CD4-positive, alpha-beta memory T cell (primary cell): ENCODE measurements at places on chromosomes 6 and 20.

- DNase-seq, result peak; percentile 55
These were observed 55.6 kb upstream of the CARMIL1 start for GRCh38 chr6:25223490-25223991.

DNA sequence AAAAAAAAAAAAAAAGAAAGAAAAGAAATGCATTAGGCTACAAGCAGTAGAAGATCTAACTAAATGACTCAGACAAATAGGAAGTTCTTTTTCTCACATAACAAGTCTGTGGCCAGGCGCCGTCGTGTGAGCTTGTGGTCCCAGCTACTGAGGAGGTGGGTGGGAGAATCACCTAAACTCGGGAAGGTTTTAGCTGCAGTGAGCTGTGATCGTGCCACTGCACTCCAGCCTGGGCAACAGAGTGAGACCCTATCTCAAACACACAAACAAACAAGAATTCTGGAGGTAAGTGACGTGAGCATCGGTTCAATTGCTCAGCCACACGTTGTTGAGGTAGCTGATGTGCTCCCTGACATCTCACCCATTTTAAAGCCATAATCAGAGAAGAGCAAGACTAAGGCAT lies 37.9 kb upstream of the SLC23A2 start:
- DNase-seq, result peak; percentile 2

DNA sequence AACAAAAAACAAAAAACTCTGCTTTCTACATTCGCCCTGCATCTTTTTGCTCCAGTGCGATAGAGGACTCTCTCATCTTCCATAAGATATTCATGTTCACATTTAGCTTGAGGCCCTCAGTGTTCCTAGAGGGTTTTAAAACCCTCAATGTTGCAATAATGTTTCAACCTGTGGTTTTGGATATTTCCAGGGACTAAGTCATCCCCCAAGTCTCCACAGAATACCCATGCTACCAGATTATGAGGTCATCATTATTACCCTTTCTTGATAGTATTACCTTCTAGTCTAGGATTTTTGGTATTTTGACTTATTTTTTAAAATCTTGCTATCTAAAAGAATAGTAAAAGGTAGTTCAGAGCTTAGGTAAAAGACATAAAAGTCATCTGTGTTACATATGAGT lies 480.5 kb upstream of the ID4 start:
- no peak for DNase-seq

- no peak for DNase-seq
These were observed 86.4 kb downstream of the LY86 start for GRCh38 chr6:6674872-6675271.

GRCh38 chr6:92767101-92767500 lies 652.3 kb downstream of the EPHA7 start:
- no peak for DNase-seq

GRCh38 chr6:43827898-43828297 lies 57.9 kb downstream of the VEGFA start:
- DNase-seq, result no peak

GRCh38 chr6:97049253-97050011 lies 124.9 kb downstream of the KLHL32 start:
- DNase-seq, result no peak

- DNase-seq, result no peak
These were observed 19.3 kb downstream of the JARID2 start for GRCh38 chr6:15264902-15265761.

GRCh38 chr6:147643341-147644200 lies 135.1 kb downstream of the SAMD5 start:
- DNase-seq, result no peak

GRCh38 chr6:138662471-138662870 lies 111.1 kb upstream of the CCDC28A start:
- no peak for DNase-seq

DNA sequence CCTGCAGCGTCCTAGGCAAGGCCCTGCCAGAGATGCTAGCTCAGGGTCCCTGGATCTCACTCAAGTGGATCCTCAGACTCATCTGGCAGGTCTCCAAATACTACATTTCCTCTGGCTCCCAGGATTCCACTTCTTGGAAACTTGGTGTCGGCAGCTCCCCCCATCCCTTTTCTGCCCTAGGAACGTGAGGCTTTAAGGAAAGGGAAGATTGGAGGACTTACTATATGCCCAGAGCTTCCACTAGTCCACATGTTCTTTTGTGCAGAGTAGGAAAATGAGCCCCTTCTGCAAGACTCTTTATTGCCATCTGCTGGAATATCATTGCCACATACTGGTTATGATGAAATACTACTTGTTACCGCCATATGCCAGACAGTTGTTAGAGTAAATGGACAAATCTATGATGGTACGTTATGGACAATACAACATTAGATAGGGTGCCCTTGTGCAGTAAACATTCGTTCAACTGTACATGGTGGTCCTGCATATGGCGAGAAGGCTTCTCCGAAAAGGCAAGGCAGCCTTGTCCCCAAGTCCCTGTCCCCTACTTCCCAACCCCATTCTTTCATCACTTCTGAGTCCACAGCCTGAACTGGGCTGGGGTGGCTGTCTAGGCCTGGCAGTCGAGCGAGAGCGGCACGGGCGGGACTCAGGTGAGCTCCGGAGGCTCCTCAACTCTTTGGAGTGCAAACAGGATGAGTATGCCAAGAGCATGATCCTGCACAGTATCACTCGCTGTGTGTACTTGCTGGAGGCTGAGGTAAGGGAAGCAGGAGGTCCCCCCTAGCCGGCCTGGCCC lies 780 bp downstream of the ARMC12 start:
- DNase-seq, result peak; percentile 76

DNA sequence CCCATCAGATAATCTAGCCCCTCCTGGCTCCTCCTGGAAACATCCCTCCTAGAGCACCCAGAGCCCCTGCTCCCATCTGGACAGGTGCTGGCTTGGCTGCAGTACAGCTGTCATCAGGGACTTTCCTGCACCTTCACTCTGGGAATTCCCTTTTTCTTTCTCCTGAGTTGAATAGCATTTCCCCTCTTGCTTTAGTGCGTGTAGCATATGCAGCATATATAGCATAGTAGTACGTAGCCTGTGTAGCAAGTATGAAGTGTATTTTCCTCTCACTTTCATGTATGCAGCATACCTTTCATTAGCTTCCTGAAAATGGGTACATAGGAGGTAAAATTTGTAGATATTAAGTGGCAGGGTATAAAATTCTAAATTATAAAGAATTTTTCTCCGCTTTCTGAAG lies 352.9 kb downstream of the ESR1 start:
- DNase-seq, result no peak

GRCh38 chr6:170178561-170179477 lies 112.1 kb downstream of the DLL1 start:
- DNase-seq, result no peak

GRCh38 chr20:50421356-50422340 lies 88.5 kb upstream of the PTPN1 start:
- no peak for DNase-seq

GRCh38 chr6:15458021-15458459 lies 204.8 kb downstream of the DTNBP1 start:
- no peak for DNase-seq

GRCh38 chr6:50187351-50187921 lies 137.7 kb upstream of the DEFB112 start:
- no peak for DNase-seq

- DNase-seq, result no peak
These were observed 143.6 kb downstream of the TFAP2B start for GRCh38 chr6:50962213-50962759.

GRCh38 chr6:5379647-5380242 lies 118.4 kb downstream of the FARS2 start:
- no peak for DNase-seq

- no peak for DNase-seq
These were observed 5.3 kb upstream of the PRR18 start for GRCh38 chr6:166313255-166314070.

DNA sequence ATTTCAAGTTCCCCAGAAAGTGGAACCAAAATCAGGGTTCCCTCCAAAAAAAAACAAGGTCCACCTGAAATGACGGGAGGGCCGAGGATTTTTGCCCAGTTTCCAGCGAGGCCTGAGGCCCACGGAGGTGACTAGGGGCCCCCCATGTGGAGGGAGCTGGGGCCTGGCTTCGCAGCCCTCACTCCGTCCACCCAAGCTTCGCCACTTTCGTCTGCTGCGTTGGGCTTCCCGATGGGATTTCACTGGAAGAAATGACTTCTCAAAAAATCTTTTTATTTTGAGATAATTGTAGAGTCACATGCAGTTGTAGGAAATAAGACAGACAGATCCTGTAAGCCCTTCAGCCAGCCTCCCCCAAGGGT lies 208.3 kb downstream of the TAF4 start:
- no peak for DNase-seq

DNA sequence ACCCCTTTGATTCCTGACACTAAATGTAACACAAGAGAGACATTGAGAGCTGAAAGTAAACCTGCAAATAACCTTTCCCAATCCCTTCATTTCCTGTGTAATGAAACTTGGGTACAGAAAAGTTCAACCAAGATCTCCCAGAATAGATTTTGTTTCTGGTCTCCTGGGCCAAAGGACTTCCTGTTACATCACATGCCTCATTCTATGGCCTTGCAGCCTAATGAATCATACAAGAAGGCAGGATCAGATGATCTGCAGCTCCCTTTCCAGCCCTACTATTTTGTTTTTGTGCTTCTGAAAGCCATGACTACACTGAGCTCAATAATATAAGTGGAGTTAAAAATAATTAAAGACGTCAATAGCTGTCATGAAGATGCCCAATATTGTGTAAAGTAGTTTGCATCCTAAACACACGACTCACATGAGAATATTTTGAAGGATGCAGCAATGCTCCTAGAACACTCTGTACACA lies 73.4 kb upstream of the NOX3 start:
- no peak for DNase-seq

DNA sequence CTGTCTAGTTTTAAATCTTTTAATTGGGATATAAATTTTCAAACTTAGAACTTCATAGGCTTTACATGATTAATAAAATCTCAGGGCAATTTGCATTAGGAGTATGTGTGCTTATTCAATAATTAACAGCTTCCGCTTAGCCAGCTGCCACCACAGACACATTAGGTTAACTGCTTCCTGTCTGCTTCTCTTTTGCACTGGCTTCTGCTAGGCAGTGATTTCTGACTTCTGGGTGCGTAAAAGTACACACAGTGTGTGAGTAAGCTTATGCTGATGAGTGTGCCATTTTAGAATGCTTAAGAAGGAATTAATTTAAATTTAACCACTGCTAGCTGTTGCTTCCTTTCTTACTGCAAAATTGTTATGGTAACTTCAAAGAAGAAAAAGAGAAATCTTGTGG lies 73.9 kb downstream of the F13A1 start:
- DNase-seq, result no peak

- DNase-seq, result no peak
These were observed 483.0 kb upstream of the ID4 start for GRCh38 chr6:19354181-19354580.

DNA sequence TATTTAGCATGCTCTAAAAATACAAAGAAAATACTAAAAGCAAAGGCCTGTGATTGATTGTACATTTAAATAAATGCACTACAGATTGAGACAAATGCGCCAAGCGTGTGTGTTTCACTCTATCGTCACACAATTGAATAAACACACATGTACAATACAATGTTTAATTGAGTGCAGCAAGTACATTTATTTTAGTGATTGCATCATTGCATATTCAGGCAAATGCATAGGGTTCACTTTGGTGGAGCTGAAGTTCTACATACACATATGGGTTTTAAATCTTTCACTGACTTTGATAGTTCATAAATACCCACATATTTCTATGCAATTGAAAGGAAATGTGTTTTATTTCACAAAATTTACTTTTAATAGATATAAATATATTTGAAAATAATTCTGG lies 750.6 kb upstream of the MMS22L start:
- DNase-seq, result no peak

DNA sequence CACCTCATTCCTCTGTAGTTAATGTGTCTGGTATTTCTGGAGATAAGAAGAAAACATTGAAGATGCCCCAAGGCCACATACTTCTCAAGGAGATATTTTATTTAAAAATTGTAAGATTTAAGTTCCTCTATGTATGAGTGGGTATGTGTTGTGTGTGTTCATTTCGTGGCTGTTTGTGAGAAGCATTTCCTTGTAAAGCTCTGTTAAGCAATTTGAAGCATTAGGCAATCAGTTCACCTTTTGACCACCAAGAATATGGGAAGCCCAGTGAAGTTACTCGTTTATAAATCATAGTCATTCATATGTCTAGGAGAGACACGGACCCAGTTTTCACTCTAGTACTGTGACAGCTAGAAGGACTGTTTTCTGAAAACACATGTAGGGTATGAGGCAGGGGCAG lies 717.6 kb upstream of the MAP3K7 start:
- DNase-seq, result no peak

- no peak for DNase-seq
These were observed 112.2 kb upstream of the ADTRP start for GRCh38 chr6:11890849-11891248.

- peak; percentile 31 for DNase-seq
These were observed 437.8 kb downstream of the CDH26 start for GRCh38 chr20:60395991-60396390.

GRCh38 chr6:155519176-155519738 lies 63.6 kb upstream of the NOX3 start:
- DNase-seq, result no peak

DNA sequence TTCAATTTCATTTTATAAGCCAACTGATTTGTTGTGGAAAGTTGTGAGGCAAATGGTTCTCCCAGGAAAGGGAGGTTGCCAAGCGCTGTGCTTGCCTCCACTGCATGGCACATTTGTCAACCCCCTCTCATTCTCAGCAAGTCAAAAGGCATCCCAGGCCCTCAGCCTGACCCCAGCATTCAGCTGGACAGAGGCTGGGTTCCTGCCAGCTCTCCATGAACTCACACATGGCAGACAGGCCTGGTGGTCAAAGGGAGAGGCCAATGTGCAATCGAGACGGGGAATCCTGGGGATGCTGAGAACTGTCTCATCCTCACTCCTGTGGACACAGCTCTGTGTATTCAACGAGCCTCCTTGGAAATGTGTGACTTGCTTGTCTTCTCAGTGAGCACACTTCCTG lies 106.0 kb upstream of the CDH4 start:
- no peak for DNase-seq

DNA sequence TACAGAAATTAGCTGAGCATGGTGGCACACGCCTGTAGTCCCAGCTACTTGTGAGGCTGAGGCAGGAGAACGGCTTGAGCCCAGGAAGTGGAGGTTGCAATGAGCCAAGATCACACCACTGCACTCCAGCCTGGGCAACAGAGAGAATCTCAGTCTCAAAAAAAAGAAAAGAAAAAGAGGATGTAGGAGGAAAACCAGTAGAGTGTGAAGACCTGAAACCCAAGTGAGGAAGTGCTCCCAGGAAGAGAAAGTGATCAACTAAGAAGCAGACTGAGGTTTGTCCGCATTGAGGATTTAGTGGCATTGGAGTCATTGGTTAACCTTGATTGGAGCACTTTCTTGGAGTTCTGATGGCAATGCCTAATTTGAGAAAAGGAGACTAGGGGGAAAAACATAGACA lies 20.6 kb upstream of the TASP1 start:
- no peak for DNase-seq
